Stimulated activated CD8-positive, alpha-beta memory T cell treated with anti-CD3 and anti-CD28 coated beads, Interleukin-4, amount 100 ng/mL, for 4 hours (primary cell): ENCODE measurements at places on chromosomes 1 and 21.

DNA sequence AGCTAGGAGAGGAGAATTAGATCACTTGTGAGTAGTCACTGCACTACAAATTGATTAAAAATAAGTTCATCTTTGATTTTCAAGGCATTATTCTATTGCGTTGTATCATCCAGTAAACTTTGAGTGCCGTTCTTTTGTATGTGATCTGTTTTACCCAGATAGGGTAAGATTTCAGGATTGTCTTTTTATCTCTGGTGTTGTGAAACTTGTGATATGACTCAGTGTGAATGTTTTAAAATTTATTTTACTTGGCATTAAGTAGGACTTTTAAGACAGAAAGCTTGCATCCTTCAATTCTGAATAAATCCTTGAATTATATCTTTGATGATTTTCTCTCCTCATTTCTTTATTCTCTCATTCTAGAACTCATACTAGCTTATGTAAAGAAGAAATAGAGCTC, 93.3 kb upstream of the ADAMTS5 start:
- no peak for DNase-seq

DNA sequence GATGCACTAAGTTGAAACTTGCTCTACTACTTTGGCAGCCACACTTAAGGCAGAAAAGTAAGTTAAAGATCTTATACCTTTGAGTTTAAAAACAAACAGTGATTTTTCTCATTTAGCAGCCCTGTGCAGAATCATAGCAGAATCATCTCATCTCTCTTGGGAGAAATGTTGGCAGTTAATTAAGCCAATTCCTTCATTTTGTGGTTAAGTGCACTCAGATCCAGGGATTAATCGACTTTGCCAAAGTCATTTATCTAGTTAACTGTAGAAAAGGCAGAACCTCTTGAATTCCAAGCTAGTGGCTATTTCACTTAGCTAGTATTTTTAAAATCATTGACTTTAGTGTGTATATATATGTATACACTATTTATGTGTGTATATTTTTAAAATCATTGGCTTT, 125.0 kb downstream of the GPR52 start:
- DNase-seq: no peak

GRCh38 chr1:92494485-92495141, 7.9 kb upstream of the GFI1 start:
- no peak for DNase-seq

GRCh38 chr1:40887652-40888051, 25.5 kb upstream of the CITED4 start:
- DNase-seq: no peak

GRCh38 chr1:174761901-174762585, 237.7 kb upstream of the CACYBP start:
- DNase-seq: no peak

DNA sequence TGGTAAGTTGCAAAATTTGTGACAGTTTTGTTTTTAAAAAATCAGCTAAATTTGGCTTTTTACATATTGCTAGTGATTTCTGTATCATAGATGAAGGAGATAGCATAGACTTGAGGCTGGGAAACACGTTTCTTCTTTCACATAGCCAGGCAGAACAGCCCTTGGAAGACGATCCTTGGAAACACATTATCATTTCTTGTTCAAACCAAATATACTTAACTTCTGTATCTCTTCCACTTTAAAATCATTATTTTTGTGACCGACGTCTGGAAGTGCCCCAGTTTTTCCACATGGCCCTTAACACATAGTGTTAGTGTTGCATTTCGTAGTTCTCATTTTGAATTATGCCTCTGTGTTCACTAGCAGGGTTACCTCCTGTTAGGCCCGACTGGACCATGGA, 193.5 kb downstream of the SDCCAG8 start:
- no peak for DNase-seq

DNA sequence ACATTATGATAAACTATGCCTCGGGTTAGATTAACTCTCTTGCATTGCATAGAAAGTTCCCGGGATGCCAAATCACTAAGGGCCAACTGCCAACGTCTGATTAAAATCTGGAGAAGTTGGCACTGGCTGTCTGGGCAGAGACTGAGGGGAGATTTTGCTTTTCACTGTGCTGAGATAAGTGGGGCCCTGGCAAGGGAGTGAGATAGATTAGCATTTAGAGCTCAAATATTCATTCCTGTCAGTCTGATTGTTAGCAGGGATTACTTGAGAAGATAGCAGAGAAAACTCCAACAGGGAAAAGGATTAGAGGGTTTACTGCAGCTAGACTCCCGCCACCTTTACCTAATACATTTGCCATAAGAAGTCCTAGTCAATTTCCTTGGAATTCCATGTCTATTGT, 714.1 kb upstream of the CHRM3 start:
- no peak for DNase-seq

DNA sequence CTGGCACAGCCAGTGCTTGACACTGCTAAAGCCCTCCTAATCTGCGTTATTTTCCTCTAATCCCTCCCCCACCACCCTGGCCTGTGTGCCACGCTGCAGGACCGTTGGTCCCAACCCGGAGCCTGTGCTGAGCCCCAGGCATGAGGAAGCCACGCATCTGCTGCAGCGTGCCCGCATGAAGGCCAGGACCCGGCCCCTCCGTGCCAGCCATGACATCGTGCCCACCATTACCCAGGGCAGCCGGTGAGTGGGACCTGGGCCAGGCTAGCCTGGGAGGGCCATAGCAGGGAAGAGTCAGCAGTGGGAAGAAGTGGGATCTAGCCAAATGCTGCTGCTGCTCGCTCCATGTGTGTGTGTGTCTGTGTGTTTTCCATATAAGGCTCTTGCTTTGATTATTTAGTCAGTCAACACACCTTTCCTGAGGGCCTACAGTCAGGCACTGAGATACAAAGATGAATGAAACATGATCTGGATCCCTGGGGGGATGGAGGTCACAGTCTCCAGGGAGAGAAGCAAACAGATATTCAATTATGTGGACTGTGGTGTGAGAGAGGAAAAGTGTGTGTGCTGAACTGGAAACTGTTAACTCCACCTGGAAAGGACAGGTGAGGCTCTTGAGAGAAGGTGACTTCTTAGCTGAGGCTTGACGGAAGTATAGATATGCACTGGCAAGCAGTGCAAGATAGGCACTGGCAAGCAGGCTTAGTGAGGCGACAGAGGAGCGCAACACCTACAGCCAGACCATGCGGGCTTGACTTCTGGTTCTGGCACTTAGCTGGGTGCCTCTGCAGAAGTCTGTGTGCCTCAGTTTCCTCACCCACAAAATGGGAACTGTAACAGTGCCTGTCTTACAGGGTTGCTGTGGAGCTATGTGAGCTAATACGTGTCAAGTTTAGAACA, 15.9 kb downstream of the KIAA1614 start:
- DNase-seq: no peak

DNA sequence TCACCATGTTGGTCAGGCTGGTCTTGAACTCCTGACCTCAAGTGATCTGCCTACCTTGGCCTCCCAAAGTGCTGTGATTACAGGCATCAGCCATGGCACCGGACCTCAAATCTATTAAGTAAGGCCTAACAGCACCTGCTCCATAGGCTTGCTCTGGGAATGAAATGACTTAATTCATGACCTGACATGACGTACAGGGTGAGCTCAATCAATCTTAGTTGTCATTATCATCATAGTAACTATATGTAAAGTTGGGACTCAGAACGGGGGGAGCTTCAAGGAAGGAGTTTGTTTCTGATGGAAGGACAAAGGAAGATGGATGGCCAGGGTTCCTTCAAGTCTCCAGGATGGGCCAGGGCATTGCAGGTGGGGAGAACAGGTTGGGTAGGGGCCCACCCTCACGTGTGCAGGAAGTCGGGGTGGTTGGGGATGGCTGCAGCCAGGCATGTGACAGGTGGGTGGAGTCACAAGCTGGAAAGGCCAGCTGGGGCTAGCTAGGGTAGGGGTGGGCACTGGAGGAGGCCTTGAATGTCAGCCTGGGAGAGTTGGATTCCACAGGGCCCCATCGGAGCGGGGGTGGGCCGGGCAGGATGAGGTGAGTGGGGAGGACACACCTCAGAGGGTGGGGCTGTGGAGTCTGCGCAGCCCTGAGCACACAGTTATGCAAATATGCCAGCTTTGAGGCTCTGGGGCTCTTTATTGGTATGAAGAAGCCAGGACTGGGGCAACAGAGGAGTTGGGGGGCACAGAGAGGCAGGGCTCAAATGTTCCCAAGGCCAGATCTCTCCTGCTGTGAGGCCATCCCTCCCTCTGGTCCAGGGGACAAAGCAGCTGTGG, 9.6 kb downstream of the TRIM62 start:
- no peak for DNase-seq

DNA sequence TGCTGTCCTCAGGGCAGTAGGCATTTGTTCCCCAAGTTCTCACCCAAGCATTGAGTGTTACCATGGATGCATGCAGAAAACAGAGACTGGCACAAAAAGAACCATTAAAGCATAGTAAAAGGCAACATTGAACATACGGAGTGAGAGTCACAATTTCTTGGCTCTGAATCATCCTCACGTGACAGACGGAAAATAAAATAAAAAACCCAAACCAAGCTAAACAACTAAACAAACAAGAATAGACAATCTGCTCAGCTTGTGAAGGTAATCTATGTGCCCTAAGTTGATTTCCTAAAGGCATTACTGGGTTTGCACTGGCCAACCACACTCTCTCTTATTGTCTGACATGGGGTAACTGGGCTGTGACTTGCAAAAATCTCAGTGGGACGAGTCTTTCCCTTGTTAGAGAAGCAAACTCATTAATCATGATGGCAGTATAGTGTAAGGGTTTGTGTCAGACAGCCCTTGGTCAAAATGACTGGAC, 306.0 kb downstream of the ASTN1 start:
- no peak for DNase-seq

- no peak for DNase-seq
Measured at GRCh38 chr1:109754738-109755137, 9.0 kb downstream of the EPS8L3 start.

DNA sequence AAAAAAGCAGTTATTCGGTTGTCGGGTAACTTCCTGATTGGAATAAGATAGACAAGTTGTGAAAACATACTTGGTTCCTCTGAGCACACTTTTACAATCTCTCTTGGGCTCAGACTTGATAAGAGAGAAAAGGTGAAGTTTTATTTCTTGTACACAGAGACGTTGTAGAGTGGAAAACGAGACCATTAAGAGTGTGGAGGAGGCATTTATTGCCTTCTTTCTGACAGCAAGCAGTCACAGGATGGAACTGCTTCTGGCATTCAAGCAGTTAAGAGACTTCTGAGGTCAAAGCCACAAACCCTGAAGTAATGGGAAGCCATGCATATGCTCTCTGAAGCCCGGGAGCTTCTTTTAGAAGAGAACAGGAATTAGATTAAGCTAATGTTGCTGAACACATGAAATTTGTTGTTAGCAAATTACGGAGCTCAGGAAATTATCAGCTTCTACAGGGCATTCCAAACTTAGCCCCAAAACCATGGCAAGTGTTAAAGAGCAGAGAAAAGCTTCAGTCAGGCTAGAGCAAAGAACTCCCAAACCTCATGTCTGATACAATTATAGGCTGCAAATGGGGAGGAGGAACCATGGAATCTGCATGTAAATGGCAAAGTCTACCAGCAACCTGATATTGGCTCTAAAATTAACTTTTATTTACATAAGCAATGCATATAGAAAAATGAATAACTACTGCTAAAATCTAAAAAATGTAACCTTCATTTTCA, 26.0 kb downstream of the S1PR1 start:
- no peak for DNase-seq

DNA sequence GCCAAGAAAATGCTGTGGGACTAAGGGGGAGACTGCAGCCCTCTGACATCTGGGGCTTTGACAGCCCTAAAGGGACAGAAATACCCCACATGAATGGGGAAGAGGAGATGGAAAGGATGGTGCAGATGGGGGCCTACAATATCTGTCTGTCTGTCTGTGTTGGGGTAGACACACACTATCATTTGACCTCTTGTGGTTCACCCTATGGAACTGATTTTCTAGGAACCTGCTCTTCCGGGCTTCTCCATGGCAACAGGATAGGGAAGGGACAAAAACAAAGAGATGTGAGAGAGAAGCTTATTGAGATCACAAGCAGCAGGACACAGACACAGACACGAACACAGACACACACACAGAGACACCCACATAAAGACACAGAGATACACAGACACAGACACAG, 17.1 kb downstream of the KIF21B start:
- no peak for DNase-seq

GRCh38 chr1:7389201-7389905, 381.7 kb upstream of the VAMP3 start:
- DNase-seq: no peak

DNA sequence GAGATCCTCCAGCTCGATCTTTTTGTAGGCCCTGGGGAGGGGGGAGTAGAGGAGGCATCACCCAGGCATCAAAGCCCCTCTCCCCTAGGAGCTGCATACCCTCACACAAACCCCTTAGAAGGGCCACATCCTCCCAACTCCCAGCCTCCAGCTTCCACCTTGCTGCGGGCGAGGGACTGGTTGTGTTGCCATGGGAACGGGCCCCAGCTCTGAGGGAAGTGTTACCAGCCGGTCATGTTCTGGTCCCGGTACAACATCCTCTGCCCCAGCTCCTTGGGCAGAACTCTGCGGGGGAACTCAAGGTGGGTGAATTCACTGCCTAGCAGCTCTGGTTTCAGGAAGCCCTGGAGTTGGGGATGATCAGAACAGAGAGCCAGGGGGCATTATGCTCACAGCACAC, 4.1 kb downstream of the PPM1J start:
- no peak for DNase-seq

DNA sequence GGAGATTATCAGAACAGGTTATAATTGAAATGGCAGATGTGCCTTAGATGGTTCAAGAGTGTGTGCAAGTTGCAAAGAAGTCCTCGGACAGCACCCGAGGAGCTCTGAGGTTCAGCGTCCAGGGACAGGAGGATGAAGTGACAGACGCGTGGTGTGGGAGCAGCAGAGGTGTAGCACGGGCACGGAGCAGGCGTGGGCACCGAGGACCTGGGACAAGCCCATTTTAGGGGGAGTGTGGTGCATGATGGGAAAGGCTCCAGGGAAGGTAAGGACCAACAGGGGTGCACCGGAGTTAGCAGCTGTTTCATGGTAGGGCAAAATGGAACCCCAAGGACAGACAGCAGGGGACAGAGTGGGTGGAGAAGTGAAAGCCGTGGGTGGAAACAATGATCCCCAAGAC, 56.3 kb upstream of the BACE2 start:
- no peak for DNase-seq

DNA sequence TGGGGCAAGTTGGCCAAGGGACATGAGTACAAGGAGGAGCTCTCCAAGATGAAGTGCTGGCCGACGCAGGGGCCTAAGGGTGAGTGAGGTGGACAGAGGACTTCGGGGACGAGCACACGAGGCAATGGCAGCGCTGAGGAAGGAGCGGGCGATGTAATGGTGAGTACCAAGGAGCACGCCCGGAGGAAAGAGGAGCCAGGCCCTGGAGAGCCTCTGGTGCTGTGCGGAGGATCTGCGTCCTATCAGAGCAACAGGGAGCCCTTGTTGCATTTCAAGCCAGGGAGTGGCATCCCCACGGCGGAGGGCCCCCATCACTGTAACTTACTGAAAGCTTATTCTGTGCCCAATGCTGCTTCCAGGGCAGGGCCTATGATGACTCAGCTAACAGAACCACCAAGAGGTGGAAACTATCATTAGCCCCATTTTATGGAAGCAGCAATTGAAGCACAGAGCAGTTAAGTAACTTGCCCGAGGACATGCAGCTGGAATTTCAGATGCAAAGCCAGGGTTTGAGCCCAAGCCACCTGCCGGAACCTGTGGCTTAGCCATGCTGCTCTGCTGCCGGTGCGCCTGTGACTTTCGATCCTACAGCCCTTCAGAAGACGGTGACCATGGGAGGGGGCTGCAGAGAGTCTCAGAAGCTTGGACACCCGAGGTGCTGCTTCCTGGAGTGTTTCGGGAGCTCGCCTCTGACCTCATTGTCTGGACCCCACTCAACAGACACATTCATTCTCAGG, 17.6 kb upstream of the AJAP1 start:
- no peak for DNase-seq
